ENCODE measurements at places on chromosomes 11 and 22.

GRCh38 chr11:116281173-116282160 is 491.3 kb downstream of the BUD13 start:
- no peak for DNase-seq

DNA sequence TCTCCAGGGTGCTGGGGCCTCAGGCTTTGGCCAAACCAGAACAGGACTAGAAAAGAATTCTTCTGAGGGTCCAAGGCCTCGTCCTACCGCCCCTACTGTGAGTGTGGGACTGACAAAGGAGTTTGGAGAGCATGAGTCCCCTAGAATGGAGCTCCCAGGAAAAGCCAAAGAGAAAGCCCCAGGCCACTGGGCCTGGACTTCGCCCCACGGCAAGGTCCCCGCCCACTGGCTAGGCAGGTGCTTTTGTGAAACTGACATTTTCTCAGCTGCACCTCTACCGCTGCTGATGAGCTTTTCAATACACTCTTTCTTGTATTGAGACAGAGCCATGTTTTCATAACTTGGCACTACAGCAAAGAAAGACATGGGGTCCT is 9.7 kb upstream of the FGF3 start:
- no peak for DNase-seq

DNA sequence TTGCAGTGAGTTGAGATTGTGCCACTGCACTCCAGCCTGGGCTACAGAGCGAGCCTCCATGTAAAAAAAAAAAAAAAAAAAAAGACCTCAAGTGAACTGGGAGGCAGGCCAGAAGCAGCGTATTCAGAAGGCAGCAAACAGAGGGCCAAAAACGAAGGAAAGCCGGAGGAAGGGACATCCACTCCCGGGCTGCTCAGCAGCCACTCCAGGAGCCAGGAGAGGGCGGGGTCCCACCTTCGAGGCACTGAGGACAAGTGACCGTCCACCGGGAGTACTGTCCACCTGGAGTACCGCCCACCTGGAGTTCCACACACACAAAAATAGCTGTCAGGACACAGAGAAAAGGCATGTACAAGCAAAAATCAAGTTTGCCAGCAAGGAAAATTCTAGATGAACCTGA is 5.5 kb downstream of the TOLLIP start:
- no peak for DNase-seq

- DNase-seq = no peak
Measured at GRCh38 chr11:10758957-10759356, 7.9 kb downstream of the CTR9 start.

DNA sequence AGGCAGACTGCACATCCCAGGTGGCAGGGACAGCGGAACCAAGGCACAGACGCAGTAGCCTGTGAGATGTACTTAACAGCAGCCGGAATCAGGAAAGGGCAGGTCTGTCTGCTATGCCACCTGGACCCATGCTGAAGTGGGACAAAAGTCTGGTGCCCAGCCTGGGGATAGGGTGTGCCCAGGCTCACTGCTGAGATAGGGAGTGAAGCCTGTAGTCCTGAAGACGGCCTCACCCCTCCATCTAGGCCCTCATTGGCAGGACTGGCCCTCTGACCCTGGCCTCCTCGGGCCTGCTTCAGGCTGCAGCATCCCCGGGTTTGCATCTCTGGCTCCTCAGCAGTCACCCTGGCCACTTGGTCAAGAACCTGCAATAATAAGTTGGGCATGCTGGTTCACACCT is 32.4 kb upstream of the TSKU start:
- DNase-seq = no peak

DNA sequence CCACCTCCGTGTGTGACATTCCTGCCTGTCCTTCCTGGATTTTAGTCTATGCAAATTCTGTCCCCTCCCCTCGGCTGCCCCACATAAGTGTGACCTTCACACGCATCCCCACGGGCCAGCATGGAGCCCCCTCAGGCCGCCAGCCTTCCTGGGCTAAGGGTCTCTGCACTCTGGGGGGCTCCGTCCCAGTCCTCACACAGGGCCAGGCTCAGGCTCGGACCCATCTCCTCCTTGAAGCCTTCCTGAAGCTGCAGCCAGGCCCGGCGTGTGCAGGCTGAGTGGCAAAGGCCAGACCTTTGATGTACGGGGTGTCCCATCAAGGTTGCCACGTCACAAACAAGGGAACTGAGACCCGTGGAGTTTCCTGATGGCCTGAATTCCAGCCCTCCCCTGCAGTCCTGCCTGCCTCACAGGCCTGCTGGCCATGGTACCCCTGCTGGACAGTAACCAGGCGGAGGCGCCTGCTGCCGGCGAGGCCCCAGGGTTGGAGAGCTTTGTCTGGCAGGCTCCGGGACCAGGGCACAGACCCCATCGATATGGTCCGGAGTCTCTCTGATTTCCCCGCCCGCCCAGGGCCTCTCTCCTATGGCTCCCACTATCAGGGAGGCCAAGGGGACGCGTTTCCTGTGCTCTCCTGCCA is 791.7 kb downstream of the BRD1 start:
- no peak for DNase-seq

- DNase-seq = no peak
Measured at GRCh38 chr11:2580571-2581001, 119.2 kb downstream of the KCNQ1OT1 start.

GRCh38 chr11:25163421-25163820 is 666.6 kb downstream of the LUZP2 start:
- no peak for DNase-seq

DNA sequence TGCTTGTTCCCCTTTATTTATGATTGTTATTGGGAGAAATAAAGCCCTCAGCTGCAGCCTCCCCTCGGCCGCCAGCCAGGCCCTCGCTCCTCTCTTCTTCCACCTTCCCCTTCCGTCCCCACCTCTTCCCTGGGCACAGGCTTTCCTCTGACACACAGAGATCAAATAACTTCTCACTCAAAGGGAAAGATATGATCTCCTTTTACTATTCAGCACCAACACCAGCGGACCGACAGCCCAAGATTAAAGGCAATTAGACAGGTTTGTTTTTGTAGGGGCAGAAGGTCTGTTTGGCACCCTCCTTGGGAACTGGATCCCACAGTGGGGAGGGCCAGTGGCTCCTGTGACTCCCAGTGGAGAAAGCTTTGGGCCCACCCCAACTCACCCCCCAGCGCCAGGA is 23.0 kb downstream of the NECTIN1 start:
- no peak for DNase-seq

GRCh38 chr11:87322568-87322967 is 284.8 kb downstream of the TMEM135 start:
- no peak for DNase-seq

DNA sequence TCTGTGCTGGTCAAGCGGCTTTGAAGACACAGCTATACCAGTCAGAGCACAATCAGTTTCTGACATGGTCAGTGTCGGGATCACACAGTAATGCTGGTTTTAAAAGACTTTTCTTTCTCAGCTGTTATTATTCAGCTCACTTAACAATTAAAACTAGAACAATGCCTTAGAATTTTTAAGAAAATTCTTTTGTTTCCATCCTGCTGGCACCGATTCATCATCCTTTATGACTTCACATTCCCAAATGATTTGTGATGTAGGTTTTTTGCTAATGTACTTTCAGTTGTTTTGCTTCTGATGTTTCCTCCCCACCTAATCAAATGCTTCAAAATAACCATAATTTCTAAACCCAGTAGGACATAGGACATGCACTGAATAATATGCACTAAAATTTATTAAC is 34.5 kb upstream of the OLFML1 start:
- DNase-seq = no peak

DNA sequence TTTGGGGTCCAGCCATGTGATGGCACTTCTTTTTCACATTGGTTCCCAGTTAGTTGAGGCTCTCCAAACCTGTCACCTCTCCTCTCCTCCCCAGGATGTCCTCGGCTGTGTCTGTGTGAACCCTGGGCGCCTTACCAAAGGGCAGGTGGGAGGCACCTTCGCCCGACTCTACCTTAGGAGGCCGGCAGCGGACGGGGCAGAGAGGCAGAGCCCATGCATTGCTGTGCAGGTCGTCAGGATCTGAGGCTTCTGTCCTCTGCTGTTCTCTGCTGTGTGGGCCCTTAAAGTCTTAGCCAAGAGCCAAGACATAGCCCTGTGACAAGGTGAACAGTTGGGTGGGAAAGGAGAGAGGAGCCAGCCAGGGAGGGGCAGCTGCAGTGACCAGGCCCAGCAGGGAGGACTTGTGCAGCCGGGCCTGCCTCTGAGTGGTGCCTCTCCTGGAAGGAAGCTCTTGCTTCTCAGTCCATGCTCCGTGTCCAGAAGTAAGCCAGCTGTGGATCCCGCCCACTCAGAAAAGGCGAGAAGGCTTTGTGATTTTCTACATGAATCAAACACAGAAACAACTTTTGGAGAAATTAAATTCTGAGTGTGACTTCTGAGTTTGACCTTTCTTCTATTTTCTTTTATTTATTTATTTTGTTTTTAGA is 17.5 kb upstream of the CDC42EP2 start:
- DNase-seq = no peak

GRCh38 chr22:31496735-31497146 is 405 bp downstream of the SFI1 start:
- DNase-seq = peak; percentile 25

DNA sequence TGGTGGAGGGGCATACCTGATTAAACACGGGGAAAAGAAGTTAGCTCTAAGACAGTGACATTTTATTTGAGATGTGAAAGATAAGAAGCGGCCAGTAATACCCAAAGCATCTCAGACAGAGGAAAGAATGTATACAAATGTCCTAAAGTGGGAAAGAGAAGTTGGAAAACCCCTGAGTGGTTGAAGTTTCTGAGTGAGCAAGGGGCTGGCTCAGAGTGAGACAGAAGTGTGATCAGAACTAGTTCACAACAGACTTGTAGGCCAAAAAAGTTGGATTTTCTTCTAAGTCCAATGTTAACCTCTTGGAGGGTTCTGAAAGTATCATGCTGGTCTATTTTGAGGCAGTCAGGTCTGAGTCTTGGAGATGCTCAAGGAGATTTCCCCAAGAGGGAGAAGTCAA is 608.7 kb downstream of the SOX6 start:
- no peak for DNase-seq

- no peak for DNase-seq
Measured at GRCh38 chr11:111456086-111456858, 55.9 kb downstream of the BTG4 start.

DNA sequence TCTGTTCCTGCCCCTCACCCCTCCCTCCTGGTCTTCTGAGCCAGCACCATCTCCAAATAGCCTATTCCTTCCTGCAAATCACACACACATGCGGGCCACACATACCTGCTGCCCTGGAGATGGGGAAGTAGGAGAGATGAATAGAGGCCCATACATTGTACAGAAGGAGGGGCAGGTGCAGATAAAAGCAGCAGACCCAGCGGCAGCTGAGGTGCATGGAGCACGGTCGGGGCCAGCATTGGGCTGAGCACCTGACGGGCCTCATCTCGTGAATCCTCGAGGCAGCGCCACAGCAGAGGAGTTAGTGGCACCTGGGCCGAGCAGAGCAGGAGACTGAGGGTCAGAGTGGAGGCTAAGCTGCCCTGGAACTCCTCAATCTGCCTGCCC is 941.8 kb downstream of the BRD1 start:
- DNase-seq = no peak

DNA sequence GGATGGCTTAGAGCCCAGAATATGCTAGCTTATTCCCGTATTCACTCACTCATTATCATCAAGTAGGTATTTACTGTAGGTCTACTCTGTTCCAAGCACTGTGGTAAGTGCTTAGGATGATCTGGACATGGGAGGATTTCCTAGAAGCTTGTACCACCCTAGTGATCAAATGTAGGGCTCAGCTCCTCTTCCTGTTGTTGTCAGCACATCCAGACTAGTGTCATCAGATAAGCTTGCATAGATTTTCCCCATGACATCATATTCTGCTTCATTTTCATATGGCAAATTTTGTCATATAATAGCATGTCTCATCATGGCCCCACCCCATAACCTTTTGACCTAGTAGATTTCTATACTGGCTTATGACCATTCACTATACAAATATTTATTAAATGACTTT is 19.3 kb upstream of the NUCB2 start:
- no peak for DNase-seq

DNA sequence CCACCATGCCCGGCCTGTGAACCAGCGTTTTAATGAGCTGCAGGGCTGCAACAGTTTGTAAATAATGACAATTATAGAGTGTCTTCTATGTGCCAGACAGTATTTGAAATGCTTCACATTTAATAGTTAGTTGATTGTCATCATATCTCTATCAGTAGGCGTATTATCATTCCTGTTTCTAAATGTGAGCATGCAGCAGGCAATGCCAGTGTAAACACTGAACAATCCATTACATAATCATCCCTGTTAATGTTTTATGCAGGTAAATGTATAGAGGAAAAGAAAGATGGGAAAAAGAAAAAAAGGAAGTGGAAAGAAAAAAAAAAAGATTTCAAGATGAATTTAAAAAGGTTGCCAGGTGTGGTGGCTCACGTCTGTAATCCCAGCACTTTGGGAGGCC is 52.3 kb downstream of the ZBTB44 start:
- DNase-seq = no peak

- no peak for DNase-seq
Measured at GRCh38 chr11:17602105-17603001, 55.3 kb downstream of the OTOG start.

- no peak for DNase-seq
Measured at GRCh38 chr22:48478124-48478523, 1349.5 kb downstream of the BRD1 start.

- DNase-seq = no peak
Measured at GRCh38 chr11:88511006-88511405, 173.5 kb upstream of the CTSC start.

GRCh38 chr11:46275964-46276641 is 1.4 kb upstream of the CREB3L1 start:
- no peak for DNase-seq

DNA sequence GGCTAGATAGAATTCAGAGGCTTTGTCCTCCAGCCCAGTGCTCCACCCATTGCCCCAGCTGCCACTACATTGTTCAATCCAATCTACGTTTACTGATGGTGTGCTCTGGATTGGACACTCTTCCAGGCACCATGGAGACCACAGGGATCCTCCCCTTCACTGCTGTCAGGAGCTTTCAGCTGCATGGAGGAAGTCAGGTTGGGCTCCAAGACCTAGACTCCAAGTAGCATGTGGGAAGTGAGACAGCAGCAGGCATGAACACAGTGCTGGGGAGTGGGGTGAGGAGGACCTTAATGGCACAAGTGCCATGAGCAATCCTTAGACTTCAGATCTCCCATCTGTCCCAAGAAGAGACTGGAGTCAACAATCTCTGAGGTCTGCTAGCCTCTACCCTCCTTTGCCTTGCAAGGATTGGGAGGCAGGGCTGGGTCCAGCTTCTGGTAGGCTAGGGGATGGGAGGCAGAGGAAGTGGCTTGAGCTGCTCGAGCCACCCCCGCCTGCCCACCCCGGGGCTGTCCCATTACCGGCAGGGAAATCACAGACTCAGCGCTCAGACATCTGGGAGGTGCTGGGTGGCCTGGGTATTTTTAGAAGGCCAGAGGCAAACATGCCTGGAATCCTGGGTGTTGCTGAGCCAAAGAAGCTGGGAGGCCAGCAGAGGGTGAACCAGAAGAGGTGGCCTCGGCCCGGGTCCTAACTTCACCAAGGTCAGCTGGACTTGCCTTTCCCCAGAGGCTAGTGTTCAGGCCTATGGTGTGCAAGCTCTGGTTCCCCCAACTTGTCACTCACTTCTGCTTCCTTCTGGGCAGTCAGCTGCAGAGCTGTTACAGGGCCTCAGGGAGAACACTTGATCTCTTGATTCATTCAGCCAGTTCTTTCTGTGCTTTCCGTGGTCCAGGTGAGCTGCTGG is 15.2 kb upstream of the FCHSD2 start:
- no peak for DNase-seq

Data from activated T-cell treated with anti-CD3 and anti-CD28 coated beads for 48 hours (primary cell).